ENCODE measurements at places on chromosomes 7 and 10. TPM values are rescaled to one million over a fixed set of nuclear protein-coding genes. Genes with fewer than 3 reads are reported as not detected.

- no peak for DNase-seq
These were observed 256.9 kb upstream of the AKR1E2 start for GRCh38 chr10:4569151-4569550.

Gene RAMP3
- total RNA-seq, result not detected

Gene FGF8
- not detected for total RNA-seq

Gene TMEM229A
- total RNA-seq, result not detected

Gene IDI2
- not detected for total RNA-seq

DNA sequence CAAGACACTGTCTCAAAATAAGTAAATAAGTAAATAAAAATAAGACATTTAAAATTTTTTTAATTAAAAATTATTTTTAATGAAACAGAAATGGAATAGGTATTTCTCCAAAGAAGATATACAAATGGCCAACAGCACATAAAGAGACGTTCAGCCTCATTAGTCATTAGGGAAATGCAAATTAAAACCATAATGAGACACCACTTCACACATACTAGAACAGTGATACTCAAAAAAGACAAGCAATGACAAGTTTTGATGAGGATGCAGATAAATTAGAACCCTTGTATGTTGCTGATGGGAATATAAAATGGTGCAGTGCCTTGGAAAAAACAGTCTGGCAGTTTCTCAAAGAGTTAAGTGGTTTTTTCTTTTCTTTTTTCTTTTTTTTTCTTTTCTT lies 26.5 kb upstream of the C10orf67 start:
- no peak for DNase-seq

GRCh38 chr10:96229568-96230030 lies 41.8 kb downstream of the BLNK start:
- peak; percentile 35 for DNase-seq

DNA sequence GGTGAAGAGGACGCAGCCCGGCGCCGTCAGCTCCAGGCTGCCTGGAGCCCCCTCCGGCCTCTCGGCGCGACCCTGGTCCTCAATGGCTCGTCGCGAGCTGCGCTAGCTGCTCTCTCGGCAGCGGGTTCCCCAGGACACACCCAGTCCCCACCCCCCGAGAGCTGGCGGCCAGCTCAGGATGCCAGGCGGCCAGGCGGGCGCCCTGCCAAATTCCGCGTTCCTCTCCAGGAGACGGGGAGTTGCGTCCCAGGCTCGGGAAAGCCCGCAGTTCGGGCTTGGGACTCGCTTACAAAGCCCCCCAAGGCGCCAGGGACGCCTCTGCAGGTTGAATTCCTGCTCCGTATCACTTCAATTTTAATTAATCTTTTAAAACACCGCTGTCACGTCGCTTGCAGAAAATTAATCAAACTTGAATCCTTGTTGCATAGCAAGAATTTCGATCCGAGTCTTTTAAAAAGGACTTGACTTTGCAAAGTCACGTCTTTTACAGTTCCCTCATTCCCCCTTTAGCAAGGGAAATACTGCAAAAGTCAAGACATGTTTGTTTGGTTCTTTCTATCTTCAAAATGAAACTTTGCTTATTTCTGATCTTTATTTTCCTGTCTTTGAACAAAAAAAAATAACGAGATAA lies 28.2 kb downstream of the SKIDA1 start:
- DNase-seq, result no peak

DNA sequence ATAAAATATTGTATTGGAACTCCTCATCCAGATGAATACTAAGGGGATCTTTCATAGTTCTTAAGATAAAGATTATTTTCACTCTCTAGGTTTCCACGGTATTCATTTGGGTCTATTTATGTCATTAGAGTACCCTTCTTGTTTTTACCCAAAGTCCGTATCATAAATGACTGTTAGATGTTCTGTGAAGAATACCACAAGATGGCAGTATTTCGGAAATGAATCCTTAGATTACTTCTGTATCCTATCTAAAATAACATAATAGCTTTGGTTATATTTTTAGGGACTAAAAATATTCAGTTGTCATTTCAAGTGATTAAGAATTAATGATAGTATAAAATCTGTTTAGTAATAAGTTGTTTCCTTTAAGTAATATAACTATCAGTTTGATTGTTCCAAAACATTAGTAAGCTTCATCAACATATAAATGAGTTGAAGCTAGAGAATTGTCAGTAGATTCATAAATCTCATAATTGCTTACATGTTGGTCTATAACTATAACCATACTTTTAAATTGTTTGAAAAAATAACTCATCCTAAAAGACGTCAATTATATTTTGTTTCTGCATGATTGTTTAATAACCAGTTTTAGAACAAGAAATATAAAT lies 337.5 kb upstream of the KCND2 start:
- DNase-seq, result no peak

DNA sequence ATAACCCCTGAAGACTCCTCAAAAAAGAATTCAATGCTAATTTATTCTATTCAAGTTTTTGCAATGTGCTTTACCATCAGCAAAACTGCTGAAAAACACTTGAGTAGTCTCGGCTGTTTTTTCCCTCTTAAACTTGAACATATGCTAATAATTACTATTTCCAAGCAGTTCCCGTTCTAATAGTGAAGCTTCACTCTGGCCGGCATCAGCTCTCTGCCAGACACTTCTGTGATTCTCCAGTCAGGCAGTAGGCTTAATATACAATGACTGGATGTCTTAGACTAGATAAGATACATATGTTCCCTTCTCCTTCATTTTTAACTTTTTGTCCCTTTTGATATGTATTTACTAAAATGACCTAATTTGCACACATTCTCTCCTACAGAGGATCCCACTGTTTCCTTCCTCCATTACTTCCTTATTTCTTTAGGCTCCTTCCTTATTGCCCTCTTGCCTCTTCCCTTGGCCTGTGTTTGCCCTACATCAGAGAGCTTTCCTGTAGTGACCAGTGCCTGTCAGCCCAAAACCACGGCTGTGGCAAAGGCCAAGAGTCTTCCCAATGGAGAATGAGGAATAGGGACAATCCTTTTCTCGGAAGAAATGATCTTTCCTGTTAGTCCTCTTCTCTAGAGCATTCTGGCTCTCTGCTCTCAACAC lies 23.5 kb downstream of the HEPACAM2 start:
- no peak for DNase-seq

DNA sequence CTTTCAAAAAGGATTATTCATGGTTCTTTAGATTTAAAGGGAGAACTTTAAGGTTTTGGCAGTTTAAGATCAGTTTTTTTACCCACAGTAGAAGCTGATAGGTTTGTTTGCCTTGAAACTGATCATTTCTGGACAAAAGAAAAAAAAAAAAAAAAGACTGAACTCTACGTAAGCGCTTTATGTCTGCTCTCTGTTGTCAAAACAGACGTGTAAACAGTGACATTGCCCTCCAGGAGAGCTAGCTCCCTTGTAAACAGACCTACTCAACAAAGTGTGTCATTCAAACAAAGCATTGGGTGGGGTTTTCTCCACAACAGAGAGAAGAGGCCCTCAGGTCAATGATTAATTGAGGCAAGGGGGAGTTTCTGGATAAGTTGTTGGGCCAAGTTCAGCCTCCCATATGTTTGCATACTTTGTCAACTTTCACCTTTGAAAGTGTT lies 568.1 kb upstream of the LRRN3 start:
- no peak for DNase-seq

Gene ASB10
- total RNA-seq, result not detected

Gene PIK3AP1
- total RNA-seq, result 0.21 TPM

DNA sequence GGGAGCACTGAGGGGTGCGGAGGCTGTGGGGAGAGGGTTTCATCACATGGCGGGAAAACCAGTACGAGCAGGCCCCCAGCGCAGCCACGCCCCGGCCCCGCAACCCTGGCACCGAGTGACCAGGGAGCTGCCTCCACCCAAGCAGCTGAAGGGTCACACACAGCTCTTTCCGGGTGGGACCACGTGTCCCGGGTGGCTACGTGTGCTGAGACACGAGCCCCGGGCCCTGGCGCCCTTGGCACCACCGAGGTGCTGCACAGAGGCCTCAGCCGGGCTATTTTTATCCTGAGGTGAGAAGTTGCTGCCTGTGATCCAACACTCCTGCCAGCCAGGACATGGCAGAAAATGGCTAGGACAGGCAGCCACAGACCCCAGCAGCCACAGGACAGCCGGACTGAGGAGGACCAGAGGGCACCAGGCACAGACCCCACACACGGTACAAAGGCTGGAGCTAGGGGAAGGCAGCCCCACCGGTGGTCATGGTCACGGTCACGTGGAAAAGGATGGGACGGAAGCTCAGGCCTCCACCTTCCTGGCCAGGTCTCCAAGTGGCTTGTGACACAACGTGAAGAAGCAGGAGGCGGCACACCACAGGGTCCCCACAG lies 223.7 kb downstream of the MAD1L1 start:
- DNase-seq, result no peak

DNA sequence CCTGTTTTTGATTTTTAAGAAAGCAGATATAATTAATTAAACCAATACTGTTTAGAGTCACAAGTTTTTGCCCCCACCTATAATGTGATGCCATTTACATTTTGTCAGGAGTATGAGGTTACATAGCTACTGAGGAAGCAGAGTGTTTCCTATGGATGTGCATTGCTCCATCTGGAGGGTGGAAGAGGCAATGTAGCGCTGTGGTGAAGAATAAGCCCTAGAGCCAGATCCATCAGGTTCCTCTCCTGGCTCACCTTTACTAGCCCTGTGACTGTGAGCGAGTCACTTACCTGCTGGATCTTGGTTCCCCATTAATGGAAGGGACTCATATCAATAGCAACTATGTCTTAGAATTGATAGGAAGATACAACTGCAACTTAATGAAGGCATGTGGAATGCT lies 216.0 kb downstream of the GPAM start:
- no peak for DNase-seq

DNA sequence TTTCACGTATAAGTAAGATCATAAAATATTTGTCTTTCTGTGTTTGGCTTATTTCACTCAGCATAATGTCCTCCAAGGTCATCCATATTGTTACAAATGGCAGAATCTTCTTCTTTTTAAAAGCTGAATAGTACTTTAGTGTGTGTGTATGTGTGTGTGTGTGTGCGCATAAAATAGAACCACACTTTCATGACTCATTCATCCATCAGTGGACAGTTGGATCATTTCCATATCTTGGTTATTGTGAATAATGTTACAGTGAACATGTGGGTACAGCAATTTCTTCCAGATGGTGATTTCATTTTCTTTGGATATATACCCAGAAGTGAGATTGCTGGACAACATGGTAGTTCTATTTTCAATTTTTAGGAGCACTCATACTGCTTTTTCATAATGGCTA lies 622.4 kb downstream of the NRG3 start:
- no peak for DNase-seq

GRCh38 chr10:11832042-11832441 lies 8.9 kb downstream of the PROSER2 start:
- DNase-seq, result no peak

- DNase-seq, result no peak
These were observed 11.8 kb upstream of the ACBD5 start for GRCh38 chr10:27252267-27253000.

- DNase-seq, result no peak
These were observed 275.2 kb downstream of the AUTS2 start for GRCh38 chr7:69873512-69873911.

GRCh38 chr7:116546916-116547315 lies 22.1 kb downstream of the CAV1 start:
- no peak for DNase-seq

Gene PLA2G12B
- not detected for total RNA-seq

Gene CNNM1
- 0.04 TPM for total RNA-seq

DNA sequence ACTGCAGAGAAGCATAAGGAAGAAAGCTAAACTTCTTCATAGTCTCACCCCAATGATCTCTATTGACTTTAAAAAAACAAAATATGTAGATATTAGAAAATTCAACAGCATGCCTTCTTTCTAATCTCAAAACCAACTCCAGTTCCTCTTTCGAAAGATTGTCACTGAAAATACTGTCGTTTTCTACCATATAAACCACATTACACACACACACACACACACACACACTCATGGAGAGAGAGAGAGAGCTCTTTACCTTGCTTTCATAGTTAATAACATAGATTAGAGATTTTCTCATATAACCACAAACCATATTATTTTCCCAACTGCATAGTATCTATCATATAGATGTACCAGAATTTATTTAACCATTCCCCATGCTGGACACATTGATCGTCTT lies 296.2 kb upstream of the MGMT start:
- no peak for DNase-seq

Gene MPLKIP
- total RNA-seq, result 31.2 TPM

DNA sequence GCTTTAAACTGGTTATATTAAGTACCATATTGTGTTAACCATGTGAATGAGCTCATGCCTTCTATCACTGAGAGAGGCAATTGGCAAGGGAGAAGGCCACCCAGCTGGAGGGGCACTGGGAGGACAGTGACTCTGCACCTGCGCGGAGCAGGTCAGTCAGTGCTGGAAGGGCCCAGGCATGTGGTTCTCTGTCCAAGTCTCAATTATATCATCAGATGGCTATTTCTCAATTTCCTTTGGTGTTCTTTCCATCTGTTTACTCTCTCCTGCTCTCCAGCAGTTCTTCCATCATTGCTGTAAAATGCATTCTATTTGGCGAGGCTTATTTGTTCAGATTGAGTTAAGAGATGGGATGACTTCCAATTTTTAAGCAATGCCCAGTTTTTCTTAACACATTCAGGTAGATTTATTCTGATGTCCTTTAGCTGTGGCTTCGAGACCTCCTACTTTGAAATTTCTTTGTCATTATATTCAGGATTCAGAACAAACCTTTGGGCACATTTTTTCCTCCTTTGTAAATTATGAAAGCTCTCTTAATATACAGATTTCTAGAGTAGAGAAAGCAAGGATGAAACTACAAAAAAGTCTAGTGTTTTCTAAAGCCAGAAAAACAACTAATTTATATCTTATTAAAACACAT lies 159.3 kb downstream of the BMPER start:
- no peak for DNase-seq
